ENCODE measurements at places on chromosomes 1 and 21.

DNA sequence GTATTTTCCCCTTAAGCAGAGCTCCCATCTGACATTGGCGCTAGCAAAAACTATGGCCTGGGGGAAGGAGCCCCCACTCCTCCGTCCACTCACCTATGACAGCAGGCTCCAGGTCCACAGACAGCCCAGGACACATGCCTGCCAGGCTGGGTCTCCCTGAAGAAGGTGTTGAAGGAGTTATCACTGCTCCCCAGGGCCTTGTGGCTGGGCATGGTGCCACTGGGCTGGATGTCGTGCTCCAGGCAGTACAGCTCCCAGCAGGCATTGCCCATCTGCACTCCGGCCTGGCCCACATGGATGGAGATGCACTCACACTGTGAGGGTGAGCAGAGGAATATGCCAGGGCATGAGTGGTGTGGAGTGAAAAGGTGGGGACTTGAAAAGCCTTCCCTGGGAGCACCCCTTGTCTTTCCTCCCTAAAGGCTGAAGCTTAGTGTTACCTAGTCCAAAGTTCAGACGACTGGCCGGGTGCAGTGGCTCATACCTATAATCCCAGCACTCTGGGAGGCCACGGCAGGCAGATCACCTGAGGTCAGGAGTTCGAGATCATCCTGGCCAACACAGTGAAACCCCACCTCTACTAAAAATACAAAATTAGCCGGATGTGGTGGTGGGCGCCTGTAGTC is 30.0 kb downstream of the RABIF start:
- no peak for DNase-seq

- no peak for DNase-seq
Observed at GRCh38 chr1:92511541-92511940, 24.8 kb upstream of the GFI1 start.

DNA sequence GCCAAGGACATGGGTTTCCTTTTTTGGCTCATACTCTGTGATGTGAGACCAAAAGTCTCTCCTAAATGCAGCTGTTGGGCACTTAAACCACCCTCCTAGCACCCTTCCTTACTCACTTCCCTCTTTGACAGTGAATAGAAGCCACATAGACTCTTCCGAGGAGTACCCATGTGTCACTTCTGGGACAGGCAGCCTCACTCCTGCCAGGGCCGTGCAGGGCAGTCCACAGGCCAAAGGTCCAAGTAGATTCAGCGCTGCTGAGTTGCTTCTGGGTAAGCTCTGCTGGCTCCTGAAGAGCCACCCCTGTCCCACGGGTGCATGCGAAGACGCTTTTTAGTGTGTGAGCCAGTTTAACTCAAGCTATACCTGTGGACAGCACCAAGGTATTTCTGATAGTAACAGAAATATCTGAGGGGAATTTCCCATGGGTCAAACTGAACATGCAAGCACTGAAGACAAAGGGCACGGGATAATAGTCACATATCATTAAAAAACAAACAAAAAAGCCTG is 36.8 kb upstream of the BMP8B start:
- DNase-seq: no peak

DNA sequence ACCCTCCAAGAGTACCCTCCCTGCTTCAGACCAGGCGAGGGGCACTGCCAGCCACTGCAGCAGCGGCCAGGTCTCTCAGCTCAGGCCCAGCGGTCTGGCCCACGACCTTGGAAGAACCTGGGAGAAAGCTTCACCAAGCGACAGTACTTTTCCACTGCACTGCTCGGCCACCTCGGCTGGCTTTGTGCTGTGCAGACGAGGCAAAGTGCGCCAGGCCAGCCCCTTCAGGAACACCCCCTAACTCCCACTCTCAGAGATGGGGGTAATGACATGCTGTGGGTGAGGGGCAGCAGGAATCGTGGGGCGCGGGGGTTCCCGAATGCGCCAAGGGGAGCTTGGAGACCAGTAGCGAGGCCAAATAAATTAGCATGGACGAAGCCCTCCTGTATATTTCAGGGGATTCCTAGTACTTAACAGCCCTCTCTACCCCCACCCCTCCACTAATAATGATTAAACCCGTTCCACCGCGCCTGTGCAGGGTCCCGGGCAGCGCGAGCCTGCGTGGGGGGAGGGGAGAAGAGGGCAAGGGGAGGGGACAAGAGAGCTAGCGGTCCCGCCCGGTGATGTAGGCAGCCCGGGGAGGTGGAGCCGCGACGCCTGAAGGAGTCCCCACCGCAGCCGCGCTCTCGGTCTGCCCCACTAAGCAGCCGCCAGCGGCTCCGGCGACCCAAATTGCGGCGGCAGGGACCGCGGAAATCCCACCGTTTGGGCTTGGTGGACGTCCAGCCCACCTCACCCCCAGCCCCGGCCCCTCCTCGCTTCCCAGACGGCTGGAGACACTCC is at the start of gene FAM43B:
TSS of gene FAM43B (plus strand) at position 629 of the 783 bp plus-strand sequence. CDS start 401 bp downstream, outside the sequence.
- DNase-seq: no peak

- no peak for DNase-seq
Observed at GRCh38 chr1:237863234-237863633, 27.5 kb downstream of the ZP4 start.

DNA sequence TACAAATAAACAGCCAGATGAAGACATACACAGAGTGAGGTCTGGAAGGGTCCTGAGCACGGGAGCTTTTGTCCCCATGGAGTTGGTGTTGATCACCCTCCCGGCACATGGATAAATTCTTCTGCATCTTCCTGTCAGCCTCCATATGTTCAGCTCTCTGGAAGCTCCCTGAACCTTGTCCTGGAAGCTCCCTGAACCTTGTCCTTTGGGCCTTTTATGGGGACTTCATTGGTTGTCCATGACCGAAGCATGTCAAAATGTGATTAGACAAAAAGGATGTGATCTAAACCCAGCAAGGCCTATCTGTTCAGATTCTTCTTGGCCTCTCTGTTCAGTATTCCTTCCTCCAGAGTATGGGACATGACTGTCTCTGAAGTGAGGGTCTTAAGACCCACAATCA is 25.4 kb upstream of the RNF11 start:
- no peak for DNase-seq

DNA sequence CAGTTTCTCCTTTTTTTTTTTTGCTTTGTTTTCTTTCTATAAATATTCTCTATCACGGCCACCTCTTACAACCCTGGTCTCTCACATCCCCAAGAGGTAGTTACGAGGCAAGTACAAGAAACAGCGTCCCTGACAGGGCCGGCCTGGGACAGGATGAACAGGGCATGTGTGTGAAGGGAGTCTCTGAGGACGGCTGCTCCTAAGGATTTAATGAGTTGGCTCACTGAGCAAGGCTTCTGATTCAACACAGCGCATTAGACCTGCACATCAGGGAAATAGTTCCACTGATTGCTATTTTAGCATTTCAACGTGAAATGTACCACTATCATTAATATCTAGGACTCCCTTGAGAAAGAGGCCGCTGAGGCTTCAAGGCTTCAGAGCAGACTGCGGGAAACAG is 54.0 kb downstream of the NTPCR start:
- no peak for DNase-seq

- no peak for DNase-seq
Observed at GRCh38 chr1:67150931-67151330, 15.3 kb upstream of the IL23R start.

DNA sequence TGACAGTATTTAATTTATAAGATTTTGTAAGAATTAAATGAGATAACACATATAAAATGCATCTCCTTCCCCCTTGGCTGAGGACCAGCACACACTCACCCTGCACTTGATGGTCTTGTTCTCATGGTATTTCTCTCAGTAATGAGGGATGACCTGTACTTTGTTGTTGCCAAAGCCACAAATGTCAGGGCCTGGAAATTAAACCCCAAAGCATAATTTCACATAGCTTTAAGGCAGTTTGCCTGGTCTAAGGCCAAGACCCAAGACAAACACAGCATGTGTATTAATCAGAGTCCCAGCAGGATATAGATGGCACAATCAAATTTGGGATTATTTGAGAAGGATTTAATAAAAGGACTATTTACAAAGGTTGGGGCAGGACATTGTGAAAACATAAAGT is 48.6 kb upstream of the EPS15 start:
- DNase-seq: peak; percentile 74

GRCh38 chr1:115063228-115063901 is 25.9 kb downstream of the TSPAN2 start:
- DNase-seq: no peak

DNA sequence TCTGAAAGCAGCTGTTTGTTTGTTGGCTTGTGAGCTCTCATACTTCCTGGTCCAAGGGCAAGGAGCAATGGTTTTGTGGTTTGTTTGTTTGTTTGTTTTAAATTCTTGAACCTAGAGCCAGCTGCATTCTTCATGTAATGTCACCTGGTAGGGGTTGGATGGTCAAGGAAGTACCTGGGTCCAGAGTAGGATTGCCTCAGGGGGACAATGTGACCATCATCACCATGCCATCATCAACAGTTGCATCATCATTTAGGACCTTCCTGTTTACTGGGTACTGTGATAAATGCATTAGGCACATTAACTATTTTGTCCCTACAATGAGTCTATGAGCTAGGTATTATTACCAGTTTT is 14.7 kb upstream of the MYOG start:
- no peak for DNase-seq

DNA sequence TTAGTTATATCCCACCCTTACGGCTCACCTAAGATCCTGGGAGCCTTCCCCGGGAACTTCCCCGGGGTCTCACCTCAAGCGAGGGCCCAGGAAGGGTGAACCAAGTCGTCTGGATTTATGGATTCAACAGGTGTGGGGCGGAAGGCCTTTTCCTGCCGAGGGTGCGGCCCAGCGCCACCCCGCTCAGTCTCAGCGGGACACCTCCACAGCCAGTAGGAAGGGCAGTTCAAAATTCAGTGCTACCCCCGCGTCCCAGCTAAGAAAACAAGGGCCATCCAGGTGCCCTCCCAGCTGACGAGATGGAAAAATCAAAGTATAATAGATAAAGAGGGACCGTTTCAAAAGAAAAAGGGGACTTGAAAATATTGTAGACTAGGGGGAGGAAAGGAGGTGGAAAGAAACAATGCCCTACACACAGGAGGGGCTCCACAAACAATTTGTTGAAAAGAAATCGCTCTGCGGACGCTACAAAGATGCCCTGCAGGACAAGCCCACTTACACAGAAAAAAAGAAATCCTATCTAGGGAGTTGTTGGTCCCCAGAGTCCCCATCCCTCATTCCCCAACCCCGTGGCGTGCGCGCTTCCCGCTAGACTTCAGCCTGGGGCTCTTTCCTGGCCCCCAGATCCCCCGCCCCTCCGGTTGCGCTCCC is 1.3 kb downstream of the SLC2A1 start:
- no peak for DNase-seq

DNA sequence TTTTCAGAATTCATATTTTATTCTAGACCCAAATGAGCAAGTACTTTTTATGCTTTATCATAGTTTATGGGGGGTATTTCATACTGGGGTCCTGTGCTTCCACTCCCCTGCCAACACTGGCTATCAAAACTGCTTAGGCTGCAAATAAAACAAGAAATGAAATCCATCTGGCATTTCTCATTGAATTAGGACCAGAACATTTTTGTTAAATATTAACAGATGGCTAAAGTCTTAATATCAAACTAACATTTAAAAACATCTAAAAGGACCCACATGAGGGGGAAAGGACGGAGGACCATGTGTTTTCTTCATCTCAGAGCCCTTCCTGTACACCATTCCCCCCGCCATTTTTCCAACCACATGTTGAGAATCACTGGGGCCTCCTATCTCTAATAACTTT is 167.5 kb upstream of the C1orf105 start:
- no peak for DNase-seq

DNA sequence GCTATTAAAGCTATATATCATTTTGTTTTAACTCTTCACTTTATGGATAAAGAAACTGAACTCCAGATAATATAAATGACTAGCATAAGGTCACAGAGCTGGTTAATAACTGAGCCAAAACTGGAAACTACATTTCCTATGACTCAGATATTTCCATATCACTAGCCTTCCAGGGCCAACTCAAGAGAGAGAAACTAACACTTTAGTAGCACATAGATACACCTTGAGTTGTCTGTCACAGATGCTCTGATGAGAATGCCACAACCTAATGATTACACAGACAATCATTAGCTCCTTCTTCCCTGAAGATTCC is 40.7 kb downstream of the NME7 start:
- no peak for DNase-seq

DNA sequence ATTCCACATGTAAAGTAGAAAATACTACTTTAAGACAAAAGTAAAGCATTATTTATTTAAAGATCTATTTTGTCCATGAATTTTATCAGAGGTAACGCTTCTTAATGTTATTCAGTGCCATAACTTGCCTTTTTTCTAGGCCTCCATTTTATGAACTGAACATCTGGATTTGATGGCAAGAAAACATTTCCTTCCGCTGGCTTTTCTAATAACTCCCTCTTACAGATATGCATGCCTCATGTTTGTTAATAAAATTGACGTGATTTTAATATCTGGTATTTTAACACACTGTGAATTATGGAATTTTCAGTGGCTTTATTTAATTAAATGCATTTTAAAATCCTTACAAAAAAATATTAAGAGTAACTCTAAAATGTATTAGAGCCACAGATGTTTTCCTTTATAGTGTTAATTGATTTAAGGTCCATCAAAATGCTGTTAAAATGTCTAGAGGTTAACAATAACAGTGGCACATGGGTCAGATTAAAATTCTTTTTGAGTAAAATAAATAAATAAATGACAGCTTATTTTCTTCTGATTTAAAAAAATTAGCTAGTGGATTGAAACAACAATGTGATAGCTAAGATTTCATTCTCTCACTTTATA is 15.1 kb downstream of the PTPRC start:
- DNase-seq: no peak
